Kidney epithelial cell (primary cell): ENCODE measurements at places on chromosomes 3 and 15.

GRCh38 chr3:119778811-119779210 is 3.1 kb upstream of the NR1I2 start:
- DNase-seq, result no peak

GRCh38 chr3:9045371-9045770 is 82.1 kb upstream of the RAD18 start:
- DNase-seq, result no peak

- no peak for DNase-seq
Observed at GRCh38 chr3:118813472-118813871, 221.2 kb downstream of the IGSF11 start.

DNA sequence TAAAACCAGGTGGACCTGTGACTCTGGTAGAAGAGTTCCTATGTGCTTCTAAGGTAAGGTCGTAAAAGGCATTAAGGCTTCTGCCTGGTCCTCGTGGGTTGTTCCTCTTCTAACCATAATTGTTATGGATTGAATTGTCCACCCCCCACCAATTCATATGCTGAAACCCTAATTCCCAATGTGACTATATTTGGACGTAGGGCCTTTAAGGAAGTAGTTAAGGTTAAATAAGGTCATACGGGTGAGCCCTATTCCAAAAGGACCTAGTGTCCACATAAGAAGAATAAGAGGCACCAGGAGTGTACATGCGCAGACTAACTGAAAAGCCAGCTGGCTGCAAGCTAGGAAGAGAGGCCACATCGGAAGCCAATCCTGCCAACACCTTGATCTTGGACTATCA is 1.9 kb downstream of the ADPGK start:
- no peak for DNase-seq
